ENCODE measurements at places on chromosomes 6 and 20.
A peak's percentile ranks its signal among the peaks of the same experiment; 100 is the strongest.

DNA sequence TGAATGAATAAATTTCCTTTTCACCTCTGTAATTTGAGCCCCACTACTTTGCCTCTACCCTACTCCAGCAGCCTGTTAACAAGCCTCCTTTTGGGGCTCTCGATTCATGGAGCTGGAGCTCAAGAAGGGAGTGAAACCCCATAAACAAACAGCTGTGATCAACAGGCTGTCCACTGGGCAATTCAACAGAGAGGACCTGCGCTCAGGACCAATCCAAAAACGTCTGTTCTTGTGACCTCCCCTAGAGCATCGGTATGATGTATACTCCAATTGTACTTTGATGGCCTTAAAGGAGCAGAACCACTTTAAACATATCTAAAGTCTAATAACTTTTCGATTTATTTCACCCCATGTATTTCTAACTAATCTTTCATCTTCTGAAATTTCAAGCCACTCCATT is 37.4 kb downstream of the HIVEP2 start:
- no peak for DNase-seq

DNA sequence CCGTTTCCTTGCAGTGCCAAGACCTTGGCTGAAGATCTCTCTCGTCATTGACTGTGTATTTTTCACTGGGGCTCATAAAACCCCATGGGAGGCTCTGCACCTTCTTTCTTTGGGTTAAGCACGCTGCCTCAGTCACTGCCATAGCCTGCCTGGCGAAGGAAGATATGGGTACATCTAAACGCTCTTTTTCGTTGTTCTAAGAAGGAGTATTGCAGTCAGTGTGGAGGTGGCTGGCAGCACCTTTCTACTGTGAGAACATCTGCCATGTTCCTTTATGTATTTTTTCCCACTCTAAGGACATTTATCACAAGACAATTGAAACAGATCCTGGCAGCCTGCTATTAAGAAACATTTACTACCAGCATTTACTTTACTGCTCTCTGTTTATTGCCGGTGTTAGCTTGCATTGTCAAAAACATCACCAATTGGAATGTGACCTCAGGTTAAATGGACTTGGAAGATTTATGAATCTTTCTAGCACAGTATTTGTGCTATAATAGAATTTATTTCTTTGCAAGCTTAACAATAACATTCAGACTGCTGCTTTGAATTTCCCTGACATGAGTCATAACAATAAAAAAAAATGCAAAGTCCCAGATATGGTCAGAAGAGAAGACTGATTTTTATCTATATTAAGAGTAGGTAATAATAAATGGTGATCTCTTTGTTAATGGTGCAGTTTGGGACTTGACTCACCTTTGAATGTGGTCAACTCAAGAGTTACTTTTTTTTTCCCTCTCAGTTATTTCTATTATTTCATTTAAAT is 62.2 kb upstream of the CLDN20 start:
- DNase-seq = no peak

- no peak for DNase-seq
Observed at GRCh38 chr6:138309695-138310094, 68.0 kb upstream of the SMIM28 start.

DNA sequence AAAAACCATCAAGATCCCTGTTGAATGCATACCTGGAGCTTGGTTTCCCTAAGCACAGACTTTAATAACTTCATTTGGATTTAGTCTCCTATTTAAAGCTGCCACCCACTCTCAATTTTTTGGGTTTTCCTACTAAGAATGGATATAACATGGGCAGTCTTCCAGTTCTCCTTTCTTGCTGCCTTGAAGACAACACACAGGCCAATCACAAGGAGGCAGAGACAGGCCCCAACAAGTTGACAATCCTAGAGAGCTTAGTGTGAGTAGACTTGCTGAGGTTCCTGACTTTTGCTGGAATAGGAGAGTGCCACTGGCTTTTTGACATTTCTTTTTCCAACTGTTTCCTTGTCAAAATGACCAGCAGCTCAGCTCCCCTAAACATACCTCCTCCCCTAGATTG is 112.3 kb upstream of the ESR1 start:
- DNase-seq = no peak

DNA sequence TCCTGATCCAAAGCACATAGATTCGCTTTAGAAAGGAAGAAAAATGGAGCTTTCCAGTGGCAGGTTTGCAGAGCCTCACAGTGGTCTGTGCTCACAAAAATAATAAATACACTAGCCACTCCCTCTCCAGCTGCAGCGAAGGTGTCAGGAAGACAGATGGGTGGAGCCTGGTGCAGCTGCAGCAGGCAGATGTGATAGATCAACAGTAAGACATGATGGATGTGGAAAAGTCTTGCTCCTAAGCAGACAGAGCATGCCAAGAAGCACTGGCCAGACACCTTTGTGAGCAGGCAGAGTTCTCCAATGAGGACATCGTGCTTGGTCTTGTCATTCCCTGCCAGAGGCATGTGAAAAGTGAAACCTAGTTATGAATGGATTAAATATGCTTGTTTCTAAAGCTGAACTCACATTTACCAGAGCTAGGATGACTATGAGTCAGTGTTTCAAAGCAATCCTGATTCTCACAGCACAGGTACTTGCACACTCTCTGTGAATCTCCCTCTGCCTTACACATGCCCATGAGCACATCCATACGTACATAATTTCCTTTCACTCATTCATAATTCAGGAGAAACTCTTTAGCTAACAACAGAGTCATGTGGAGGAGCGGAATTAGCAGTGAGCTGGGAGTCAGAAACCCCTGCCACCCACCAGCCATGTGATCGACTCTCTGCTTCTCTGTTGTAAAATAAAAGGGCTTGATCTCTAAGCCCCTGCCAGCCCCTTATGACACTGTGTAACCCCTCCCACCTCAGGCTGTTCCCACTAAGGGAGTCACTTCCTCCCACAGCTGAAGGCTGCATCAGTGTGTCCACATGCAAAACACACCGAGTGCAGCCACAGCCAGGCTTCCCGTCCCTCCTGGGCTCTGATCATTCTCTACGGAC is 111.2 kb downstream of the SCML4 start:
- DNase-seq = no peak

GRCh38 chr6:107740496-107741190 is 83.5 kb downstream of the SCML4 start:
- DNase-seq = no peak

- DNase-seq = no peak
Observed at GRCh38 chr20:46416839-46417238, 10.4 kb upstream of the ELMO2 start.

- DNase-seq = no peak
Observed at GRCh38 chr6:51024126-51024525, 205.5 kb downstream of the TFAP2B start.

GRCh38 chr6:158715330-158716311 is 65.8 kb downstream of the SYTL3 start:
- no peak for DNase-seq

- DNase-seq = no peak
Observed at GRCh38 chr6:33981421-33981820, 164.5 kb downstream of the GRM4 start.

DNA sequence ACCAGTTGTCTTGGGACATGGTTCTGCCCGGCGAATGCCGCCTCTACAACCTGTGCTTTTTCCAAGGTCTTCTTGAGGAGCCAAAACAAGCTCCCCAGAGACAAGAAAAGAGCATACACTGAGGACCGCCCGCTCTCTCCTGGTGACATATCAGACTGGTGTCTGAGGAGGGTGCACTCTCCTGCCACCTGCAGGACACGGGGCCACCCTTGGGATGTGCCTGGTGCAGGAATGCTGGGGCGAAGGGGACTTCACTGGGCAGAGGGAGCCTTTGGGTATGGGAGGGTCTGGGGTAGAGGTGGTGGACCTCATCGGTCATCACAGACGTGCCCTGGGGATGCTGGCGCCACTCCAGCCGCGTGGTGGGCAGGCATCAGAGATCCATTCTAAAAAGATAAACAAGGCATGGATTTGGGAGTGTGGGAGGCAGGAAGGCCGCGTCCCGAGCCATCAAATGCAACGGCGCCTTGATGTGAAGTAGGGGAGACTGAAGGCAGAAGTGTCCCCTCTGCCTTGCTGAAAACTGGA is 163.3 kb downstream of the CD83 start:
- DNase-seq = no peak

DNA sequence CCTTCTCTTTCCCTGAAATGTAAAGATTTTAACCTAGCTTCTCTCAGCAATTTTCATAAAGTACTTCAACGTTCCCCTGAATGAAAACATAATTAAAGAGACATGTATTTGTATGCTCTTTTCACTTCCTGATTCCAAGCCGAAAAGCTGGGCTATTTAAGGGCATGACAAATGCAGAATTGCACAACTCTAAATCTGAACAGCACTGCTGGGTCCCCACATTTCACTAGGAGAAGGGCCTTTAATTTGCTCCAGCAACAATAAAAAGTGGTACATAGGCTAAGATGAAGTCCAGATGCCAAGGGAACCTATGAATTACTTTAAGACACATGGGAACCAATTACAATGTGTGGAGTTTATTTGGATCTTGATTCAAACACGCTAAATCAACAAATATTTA is 42.0 kb downstream of the IRAK1BP1 start:
- peak; percentile 27 for DNase-seq

- DNase-seq = no peak
Observed at GRCh38 chr6:78489874-78490273, 377.5 kb upstream of the IRAK1BP1 start.

- no peak for DNase-seq
Observed at GRCh38 chr20:19382386-19383340, 170.2 kb downstream of the SLC24A3 start.

- peak; percentile 80 for DNase-seq
Observed at GRCh38 chr20:25090492-25091429, 8.8 kb upstream of the VSX1 start.

DNA sequence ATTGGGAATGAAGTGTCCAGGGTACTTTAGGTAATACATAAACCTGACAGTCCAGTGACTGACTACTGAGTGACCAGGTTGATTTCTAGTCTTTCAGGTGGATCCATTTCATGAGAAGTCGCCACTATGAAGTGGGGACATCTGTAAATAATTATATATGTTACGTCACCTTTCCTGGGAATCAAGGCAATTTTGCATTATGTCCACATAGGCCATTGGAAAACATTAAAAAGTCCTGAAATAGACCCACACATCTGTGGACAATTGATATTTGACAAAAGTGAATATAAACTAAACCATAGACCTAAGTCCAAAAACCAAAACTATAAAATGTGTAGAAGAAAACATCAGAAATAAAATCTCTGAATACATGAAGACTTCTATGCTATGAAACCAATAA is 231.5 kb downstream of the C6orf118 start:
- DNase-seq = no peak

DNA sequence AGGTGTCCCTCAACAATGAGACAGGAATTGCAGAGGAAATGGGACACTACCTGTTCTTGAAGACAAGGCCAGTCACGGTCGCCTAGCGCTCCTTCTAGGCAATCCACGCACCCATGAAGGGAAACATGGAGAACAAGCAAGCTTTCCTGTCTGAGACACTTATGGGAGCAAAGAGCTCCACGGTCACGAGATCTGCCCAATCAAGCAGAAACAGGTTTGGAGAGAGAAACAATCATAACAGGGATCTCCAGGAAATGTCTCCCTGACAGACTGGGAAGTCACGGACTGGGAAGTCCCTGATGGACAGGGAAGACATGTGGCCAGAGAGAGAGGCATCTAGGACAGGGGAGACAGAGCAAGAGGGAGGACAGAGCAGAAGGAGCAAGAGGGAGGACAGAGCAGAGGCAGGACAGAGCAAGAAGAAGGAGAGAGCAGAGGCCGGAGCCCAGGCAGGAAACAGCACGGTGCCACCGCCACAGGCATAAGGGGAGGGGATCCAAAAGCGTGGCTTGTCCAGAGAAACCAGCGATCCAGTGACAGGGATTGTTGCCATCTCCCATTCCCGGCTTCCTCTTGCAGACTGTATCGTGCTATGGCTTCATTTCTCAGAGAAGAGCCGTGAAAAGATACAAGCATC is 167.8 kb upstream of the ZNF337 start:
- no peak for DNase-seq

DNA sequence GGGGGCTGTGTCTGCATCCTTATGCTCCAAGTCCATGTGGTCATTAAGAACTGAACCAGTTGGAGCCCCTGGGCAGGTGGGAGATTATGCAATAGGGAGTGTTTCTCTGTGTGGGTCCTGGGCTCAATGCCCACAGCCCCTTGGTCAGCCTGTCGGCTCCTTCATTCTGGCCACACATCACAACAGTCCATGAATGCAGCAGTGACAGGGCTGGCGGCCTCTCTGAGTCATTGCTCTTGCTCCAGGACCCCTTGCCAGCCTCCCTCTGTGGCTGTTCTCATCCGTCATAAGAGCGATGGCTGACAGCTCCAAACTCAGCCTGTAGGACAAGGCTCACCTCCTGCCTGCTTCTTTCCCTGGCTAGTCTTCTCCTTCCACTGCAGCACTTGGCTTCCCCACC is 609.5 kb upstream of the CDH4 start:
- no peak for DNase-seq

DNA sequence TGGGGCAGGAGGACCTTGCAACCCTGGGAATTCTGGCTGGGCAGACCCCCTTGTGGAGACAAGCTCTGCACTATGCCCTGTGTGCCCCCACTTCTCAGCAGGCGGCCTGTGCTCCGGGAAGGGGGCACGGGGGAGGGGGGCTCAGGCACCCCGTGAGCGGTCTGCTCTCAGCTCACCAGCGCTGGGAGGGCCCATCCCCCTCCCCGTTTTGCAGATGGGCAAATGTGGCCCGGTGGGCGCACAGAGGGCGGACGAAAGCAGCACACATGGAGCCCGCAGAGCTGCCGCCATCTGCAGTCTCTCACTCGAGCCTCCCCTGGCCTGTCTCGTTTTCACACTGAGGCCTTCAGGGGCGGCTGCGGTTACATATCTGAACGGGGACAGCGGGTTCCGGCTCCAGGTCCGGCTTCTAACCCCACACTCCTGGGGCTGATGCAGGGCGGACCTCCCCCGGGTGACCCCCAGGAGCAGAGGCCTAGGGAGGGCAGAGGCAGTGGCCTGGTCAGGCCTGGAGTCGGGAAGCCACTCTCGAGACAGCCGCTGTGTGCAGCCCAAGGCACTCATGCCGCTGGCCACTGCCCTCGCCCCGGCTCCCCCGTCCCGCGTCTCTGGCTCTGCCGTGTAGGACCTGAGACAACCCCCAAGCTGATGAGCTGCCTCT is 13.9 kb downstream of the CHRNA4 start:
- no peak for DNase-seq

- no peak for DNase-seq
Observed at GRCh38 chr6:143100429-143100828, 39.7 kb downstream of the AIG1 start.

GRCh38 chr20:45833883-45834796 is 541 bp downstream of the SNX21 start:
- peak; percentile 58 for DNase-seq

- DNase-seq = no peak
Observed at GRCh38 chr6:30361661-30362060, 16.7 kb downstream of the RPP21 start.

- no peak for DNase-seq
Observed at GRCh38 chr6:107534571-107535141, 44.7 kb downstream of the SOBP start.

GRCh38 chr6:79066330-79066729 is 11.7 kb downstream of the PHIP start:
- DNase-seq = no peak
